ENCODE measurements at places on chromosomes 16 and 17. TPM values are rescaled to one million over a fixed set of nuclear protein-coding genes. Genes with fewer than 3 reads are reported as not detected.

Gene ZNF469
- total RNA-seq: 1.3 TPM

Gene MSLN
- not detected for total RNA-seq

Gene MFAP4
- total RNA-seq: 137 TPM

Gene CHST5
- not detected for total RNA-seq

Gene TBC1D28
- total RNA-seq: not detected

Gene ADORA2B
- total RNA-seq: 10.5 TPM

Gene RND2
- 0.99 TPM for total RNA-seq

Gene SYT17
- 0.26 TPM for total RNA-seq

Gene CTRB1
- not detected for total RNA-seq

Gene KRT17
- 0.26 TPM for total RNA-seq

Gene NDUFB10
- 149 TPM for total RNA-seq

Gene BRICD5
- total RNA-seq: 1.3 TPM

- no peak for DNase-seq
Observed at GRCh38 chr17:19411631-19412030, 599 bp downstream of the RNF112 start.

- no peak for DNase-seq
Observed at GRCh38 chr17:5630434-5630833, 46.1 kb upstream of the NLRP1 start.

GRCh38 chr17:6749519-6749918 is 6.3 kb upstream of the XAF1 start:
- DNase-seq: peak; percentile 9

- DNase-seq: no peak
Observed at GRCh38 chr16:58042886-58043515, 17.4 kb downstream of the MMP15 start.

- peak; percentile 43 for DNase-seq
Observed at GRCh38 chr16:87806261-87806640, 40.5 kb upstream of the KLHDC4 start.

GRCh38 chr17:34435182-34435928 is 72.3 kb upstream of the CCL1 start:
- no peak for DNase-seq

DNA sequence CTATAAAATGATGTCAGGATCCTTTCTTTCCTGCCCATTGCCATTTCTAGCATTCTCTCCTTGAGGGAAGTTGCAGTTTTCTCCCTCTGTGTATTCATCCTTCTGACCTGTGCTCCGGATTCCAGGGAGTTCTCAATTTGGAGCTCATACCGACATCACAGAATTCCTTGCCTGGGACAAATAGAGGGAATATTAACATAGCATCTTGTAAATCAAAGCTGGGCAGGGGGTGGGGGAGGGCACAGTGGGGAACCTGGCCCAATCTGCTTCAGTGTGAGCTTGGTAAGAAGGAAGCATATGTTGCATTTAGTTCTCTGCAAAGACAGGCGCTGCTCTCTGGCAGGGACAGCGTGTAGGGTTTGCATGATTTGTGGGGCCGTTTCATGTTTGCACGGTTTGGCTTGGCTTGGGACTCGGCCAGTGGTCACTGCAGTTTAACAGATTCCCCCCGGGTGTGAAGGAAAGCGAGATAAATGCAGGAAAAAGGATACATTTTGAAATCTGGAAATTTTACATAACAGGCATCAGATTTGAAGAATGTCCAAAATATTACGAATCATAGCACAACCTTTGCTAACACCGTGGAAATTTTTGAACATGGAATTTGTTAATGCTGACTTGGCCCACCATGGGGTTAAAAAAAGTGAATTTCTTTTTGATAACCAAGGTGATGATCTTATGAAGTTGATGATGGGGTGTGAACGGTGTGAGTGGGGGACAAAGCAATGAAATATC is 178.0 kb downstream of the WWOX start:
- DNase-seq: no peak

GRCh38 chr16:67207249-67208091 is 8.5 kb downstream of the ELMO3 start:
- peak; percentile 24 for DNase-seq

- DNase-seq: no peak
Observed at GRCh38 chr17:31538080-31538762, 146.7 kb downstream of the RAB11FIP4 start.

- no peak for DNase-seq
Observed at GRCh38 chr16:2966808-2967191, 2.3 kb upstream of the PAQR4 start.

DNA sequence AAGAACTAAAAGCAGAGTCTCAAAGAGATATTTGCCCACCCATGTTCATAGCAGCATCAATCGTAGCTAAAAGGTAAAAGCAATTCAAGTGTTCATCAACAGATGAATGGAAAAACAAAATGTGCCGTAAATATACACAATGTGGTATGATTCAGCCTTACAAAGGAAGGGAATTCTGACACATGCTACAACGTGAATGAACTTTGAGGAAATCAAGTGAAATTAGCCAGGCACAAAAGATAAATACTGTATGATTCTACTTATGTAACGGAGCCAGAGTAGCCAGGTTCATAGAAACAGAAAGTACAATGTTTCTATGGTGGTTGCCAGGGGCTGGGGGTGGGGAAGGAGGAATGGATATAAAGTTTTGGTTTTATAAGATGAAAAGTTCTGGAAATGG is 57.8 kb upstream of the IL34 start:
- DNase-seq: peak; percentile 38

GRCh38 chr16:82987767-82988166 is 361.0 kb downstream of the CDH13 start:
- peak; percentile 36 for DNase-seq

DNA sequence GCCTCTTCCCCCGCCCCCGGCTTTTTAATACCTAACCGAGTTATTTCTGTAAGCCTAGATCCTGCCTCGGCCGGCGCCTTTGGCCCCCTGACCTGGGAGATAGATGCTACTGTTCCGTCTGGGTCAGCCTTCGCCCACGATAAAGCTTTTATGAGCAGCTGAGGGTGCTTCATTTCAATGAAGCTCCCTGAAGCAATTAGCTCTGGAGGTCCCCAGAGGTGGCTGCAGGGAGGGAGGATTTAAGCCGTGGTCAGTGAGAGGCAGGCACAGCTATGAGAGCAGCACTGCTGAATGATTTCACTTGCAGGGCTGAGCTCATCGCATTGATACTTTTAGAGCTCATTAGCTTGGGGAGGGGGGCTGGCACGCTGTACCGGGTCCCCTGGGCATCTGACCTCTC is 89.4 kb downstream of the RPA1 start:
- no peak for DNase-seq

DNA sequence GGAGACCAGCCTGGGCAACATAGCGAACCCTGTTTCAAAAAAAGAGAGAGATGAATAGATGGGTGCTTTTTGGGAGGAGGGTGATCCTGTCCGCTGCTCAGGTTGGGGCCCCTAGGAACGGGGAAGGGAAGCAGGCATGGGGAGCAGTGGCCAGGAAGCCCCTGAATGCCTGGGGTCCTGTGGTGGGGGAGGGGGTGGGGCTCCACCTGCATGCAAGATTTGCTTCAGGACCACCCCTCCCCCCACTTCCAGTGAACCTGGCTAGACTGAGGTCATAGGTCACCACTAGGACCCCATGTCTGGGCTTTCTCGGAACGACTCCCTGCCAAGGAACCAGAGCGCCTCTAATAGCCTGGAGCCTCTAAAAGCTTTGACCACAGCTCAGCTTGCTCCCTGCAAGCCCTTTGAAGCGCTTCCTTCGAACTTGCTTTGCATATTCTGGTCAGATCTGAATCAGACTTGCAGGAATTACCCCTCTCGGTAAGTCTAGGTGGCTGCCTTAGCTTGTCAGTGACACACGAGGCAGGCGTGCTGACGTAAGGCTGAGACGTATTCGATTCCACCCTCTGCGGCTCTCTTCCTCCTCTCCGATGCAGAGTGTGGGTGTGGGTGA is 3.7 kb downstream of the SOCS3 start:
- peak; percentile 98 for DNase-seq

GRCh38 chr17:69066482-69066881 is 5.8 kb upstream of the ABCA9 start:
- no peak for DNase-seq

DNA sequence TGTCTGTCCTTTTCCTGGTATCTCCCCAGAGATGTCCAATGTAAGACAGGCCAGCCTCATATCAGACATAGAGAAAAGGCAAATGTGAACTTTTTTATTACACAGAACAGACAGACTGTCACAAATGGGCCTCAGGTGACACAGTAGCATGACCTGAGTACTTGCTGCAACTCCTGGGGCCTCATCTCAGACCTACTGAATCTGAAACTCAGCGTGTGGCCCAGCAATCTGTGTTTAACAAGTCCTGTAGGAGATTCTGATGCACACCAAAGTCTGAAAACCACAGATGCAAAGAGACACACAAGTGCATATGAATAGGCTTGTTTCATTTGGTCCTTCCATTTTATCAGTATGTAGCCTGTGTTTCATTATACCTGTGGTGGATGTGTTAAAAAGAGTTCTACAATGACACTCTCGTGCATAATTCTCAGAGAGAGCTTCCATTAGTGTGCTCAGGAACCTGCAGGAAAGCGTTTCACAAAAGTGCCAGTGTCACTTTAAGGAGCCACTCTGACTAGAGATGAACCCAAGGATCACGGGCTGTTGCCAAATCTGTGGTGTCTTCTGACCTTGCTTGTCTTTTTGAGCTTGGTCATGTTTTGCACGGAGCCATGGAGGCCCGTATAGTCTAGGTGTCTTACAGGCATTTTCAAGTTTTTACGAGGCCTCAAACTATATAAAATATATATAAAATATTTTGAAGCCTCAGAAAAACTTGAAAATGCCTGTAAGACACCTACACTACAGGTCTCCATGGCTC is 33.8 kb upstream of the NF1 start:
- DNase-seq: no peak

GRCh38 chr17:79066963-79067362 is 7.7 kb upstream of the ENGASE start:
- no peak for DNase-seq

- DNase-seq: no peak
Observed at GRCh38 chr17:6241381-6241780, 171.2 kb downstream of the WSCD1 start.

DNA sequence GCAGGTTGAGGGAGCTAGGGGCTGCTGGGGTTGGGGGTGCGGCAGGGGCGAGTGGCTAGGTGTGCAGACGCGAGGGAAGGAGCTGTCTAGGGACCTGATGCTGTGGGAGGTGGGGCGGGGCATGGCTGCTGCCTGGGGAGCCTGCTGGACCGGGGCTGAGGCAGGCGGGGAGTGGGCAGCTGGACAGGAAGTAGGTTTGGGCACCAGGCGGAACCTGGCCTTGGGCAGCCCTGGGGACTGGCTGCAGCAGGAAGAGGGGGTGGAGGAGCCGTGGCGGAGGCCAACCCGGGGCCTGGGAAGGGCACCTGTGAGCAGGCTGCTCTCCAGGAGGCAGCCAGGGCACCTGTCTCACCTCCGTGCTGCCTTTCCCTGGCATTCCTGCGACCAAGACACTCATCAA is 5.9 kb upstream of the DNASE1L2 start:
- DNase-seq: no peak

GRCh38 chr16:57894390-57895080 is 76.4 kb downstream of the CNGB1 start:
- no peak for DNase-seq

GRCh38 chr17:19948116-19948943 is 29.3 kb downstream of the AKAP10 start:
- no peak for DNase-seq

- no peak for DNase-seq
Observed at GRCh38 chr17:72373910-72374741, 253.3 kb downstream of the SOX9 start.

GRCh38 chr17:57766318-57766943 is 21.3 kb upstream of the CCDC182 start:
- no peak for DNase-seq

GRCh38 chr17:56699186-56699894 is 105.8 kb downstream of the NOG start:
- DNase-seq: peak; percentile 87

DNA sequence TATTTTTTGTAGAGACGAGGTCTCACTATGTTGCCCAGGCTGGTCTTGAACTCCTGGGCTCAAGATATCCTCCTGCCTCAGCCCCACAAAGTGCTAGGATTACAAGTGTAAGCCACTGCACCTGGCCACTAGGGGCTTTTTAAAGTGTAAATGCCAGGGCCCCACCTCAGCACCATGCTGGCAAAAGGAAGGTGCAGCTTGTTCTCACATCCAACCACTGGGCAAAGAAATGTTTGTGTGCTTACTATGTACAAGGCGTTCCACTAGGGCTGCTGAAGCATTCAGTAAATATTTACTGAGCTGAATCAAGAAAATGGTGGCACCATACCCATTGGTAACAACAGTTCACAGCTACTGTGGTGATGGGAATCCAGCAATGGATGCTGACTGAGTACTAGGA is 22.6 kb downstream of the COG1 start:
- DNase-seq: no peak

DNA sequence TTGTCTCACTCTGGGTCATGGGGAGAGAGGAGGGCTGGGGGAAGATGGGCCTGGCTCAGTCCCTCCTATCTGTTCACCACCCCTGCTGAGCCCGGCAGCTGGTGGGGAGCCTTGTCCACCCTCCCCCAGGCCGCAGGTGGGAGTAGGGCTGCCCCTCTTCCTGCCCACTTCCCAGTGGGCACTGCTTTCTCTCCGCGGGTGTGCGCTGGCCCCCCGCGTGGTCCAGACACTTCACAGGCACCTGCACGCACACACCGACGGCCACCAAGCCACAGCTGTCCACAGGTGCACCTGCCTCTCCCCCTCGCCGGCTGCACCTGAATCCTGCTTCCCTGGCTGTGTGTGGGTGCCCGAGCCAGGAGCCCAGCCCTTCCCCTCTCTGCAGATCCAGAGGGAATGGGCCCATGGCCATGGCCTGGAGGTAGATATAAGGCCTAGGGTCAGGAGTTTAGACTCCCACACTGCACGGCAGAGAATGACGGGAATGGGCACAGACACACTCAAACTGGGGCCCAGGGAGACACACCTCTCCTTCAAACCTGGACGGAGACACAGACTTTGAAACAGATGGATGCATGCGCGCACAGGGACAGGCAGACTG is 2.0 kb downstream of the NHERF2 start:
- DNase-seq: no peak

- no peak for DNase-seq
Observed at GRCh38 chr17:78132084-78132676, 1.6 kb downstream of the TMC8 start.

DNA sequence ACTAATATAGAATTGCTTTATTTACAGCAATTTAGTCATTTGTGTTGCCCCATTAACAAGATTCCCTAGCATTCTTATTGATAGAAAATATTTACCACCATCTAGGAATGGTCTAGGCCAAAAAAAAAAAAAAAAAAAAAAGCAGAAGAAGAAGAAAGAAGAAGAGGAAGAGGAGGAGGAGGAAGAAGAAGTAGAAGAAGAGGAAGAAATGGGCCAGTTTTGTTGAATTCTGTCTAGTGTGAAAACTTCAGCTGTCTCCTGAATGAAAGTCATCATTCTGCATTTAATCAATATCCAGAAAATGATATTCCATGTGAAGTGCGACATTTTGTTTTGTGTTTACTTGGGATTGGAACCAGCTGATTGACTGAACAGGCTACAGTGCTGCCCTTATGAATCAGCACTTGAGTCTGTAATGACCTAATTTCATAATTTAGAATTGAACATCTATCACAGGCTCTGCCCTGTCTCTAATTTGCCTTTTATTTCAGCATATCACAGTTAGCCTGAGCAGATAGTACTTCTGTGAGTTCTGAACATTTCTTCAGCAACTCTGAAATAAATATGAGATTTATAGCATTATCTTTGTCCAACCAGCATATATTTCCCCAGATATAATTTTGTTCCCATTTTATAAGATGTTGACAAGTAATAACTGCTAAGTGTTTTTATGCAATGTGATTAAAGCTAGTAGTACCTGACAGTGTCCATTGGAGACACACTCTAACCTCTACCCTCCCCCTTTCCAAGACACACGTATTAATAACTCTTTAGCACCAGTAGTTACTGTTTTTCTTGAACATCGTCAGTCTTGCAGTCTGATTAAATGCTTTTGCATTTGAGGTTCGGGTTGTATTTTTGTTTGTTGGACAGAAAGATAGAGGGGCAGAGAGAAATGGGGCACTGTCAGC is 5.9 kb downstream of the ANKFN1 start:
- DNase-seq: no peak
